ENCODE measurements at places on chromosomes 5 and 9.

DNA sequence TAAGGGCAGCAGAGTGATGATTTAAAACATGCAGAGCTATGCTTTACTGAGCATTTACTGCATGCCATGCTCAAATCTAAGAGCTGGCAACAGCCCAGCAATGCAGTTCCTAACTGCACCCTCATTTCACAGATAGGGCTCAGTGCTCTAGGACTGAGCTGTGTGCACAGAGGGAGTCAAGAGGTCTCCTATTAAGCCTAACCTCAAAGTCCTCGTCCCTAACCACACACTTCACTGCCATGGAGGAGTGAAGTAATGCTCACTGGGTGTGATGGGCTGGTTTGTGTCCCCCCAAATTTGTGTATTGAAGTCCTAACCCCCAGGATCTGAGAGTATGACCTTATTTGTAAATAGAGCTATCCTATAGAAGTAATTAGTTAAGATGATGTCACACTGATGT is 25.9 kb downstream of the BARX1 start:
- DNase-seq = no peak

DNA sequence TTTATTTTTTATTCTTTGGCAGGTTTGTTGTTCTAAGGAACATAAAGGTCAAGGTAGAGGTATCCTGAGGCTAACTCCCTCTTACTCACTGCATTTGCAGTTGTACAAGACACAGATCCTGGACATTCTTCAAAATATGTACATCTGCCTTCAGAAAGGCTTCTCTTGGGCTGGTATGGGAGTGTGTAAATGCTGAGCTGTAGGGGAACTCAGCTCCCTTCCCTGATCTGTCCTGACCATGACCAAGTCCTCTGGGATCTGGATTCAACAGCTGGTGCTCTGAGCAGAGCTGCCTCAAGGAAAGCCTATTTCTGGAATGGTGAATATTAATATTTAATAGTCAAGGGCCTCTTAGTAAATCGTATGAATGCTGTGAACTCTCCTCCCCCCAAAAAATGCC is 117.4 kb downstream of the PRKACG start:
- DNase-seq = no peak

DNA sequence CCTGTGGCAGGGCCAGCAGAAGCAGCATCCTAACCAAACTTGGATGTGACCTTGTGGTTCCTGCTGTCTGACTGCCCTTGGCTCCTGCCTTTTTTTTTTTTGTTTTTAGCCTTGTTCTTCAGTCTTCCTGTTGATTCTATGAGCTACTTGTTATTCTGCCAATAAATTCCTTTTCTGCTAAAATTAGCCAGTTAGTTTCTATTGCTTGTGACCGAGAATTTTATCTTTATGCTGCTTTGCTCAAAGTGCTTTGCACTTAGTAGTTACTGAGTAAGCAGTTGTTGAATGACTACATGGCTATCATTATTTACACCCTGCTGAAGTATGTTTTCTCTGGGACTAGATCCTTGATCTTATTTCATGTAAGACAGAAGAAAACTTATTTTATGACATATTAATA is 20.8 kb upstream of the ATG10 start:
- DNase-seq = no peak

- DNase-seq = no peak
Observed at GRCh38 chr5:180601591-180602480, 10.5 kb upstream of the SCGB3A1 start.

GRCh38 chr9:111621895-111622480 is 9.1 kb upstream of the DNAJC25 start:
- no peak for DNase-seq

DNA sequence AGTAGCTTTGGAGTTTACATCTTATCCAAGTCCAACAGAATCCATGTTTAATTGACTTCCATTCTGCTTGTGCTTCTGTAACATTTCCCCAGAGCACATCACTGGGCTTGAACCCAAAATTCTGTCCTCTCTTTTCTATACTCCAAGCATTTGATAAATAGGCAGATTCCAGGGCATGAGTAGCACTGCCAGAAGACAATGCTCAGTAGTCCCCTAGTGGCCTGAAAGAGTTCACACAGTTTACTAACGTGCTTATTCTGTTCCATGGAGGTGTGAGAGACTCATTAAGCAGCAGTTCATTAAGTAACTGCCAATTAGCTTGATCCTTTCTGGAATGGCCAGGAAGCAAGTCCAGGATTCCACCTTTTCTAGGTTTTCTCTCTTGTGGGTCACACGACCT is 9.4 kb upstream of the GABRA6 start:
- no peak for DNase-seq

GRCh38 chr5:55290991-55291390 is 16.5 kb downstream of the DHX29 start:
- no peak for DNase-seq

GRCh38 chr5:114780290-114780689 is 389.4 kb downstream of the TRIM36 start:
- no peak for DNase-seq

DNA sequence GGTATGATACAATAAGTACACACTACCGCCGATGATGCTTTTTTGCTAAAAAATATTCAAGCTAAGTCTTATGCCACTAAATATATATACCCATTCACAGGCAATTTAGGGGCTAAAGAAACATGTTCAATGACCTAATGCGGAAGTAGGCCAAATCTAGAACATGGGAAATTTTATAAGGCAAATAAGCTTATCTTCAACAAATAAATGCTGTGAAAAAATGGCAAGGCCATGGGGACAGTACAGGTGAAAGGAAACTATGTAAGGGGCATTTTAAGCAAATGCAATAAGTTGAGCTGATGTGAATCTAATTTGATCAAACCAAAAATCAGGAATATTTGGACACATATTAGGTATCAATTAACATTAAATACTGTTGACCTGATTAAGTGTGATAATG is 339.5 kb upstream of the EDIL3 start:
- DNase-seq = no peak

GRCh38 chr5:57676222-57677098 is 193.8 kb upstream of the ACTBL2 start:
- DNase-seq = no peak

- DNase-seq = no peak
Observed at GRCh38 chr5:4230471-4230785, 634.8 kb downstream of the IRX1 start.

DNA sequence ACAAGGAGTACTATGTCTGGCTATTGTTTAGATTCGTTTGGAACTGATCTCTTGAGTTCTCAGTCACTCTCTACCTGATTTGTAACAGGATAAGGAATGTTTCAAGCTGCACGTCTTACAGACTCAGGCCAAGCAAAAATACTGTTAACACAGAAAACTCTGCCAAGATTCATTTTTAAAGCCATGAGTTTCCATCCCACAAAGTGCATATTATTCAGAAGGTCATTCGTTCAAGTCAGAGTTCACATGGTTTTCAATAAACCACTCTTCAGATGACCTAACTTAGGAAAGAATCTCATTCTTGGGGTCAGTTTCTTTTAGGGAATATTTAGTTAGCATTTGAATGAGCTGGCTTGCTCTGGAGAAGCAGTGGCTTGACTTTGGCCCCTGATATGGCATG is 49.3 kb downstream of the F2R start:
- DNase-seq = peak; percentile 86

- no peak for DNase-seq
Observed at GRCh38 chr5:157303667-157304327, 37.9 kb downstream of the CYFIP2 start.

DNA sequence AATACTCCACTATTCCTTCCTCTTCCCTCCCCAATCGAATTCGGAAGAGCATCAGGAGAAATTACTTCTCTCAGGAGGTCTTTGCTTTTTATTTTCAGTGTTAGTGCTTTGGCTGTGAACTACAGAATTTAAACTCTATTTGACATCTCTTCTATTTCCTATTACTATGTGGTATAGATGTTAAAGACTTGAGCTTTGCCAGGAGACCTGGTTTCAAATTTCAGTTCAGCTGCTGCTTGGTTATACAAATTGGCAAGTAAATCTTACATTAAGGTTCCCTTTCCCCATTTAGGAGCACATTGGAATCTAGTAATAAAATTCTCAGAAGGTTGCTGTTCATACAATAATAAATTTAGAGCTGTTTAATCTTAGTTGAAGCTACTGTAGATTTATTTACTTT is 13.1 kb downstream of the UHRF2 start:
- no peak for DNase-seq

DNA sequence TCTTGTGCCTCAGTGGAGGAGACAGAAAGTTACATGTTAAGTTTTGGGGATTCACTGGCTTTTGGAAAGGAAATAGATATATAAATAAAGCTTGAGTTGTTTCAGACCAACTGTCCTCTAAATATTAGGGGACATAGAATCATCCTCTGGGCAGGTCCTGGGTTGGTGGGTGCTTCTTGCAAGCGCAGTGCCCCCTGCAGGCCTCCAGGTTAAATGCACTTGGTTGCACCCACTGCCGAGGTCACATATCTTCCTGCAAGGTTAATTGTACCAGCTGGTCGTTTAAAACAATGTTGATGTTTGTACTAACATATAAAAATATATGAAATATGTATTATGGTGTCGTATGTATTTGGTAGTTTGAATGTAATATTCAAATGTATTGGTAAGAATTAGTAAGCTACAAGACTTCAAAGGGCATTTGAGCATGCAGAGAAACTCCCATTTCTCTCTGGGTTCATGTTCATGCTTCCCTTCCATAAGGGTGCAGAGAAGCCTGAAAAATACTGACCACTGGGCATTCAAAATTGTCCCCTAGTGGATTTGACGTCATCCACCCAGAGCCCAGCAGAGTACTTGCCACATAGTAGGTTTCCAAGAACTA is 87.0 kb downstream of the ZNF618 start:
- DNase-seq = no peak

GRCh38 chr9:87874304-87874623 is 8.4 kb upstream of the SPATA31E1 start:
- DNase-seq = no peak

DNA sequence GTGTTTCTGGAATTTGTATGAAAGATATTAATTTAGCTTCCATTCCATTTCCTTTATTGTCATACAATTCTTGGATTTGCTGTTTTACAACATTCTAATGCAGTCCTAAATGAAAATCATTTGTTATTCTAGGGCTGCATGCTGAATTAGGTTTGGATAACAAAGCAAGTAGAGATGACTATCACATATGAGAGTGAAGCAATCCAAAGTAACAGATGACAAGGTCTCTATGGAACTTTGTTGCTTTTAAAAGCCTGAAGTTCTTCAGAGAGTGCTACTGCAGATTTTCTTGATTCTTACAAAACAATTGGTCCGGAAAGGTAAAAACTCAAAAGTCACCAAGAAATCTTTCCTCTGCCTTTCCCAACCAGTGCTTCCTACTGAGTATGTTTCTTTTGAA is 56.9 kb upstream of the VCAN start:
- no peak for DNase-seq

GRCh38 chr5:40497573-40497972 is 182.1 kb upstream of the PTGER4 start:
- DNase-seq = no peak

DNA sequence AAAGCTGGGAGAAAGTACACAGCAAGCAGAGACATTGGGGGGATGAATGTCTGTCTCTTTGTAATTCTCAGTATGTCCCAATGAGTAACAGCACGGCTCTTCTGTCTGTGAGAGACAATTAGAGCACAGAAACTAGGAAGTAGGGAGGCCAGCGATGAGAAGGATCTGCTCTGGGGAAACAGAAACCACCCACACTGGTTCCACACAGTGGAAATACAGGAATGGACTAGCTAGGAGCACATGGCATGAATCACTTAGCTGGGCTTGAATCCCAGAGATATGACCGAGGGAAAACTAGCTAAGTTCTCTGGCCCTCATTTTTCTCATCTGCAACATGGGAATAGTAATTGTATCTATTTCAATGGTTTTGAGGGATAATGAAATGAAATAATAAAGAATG is 895.9 kb downstream of the TLE4 start:
- DNase-seq = no peak

- no peak for DNase-seq
Observed at GRCh38 chr5:116404792-116405191, 169.8 kb downstream of the SEMA6A start.

- DNase-seq = no peak
Observed at GRCh38 chr9:118422508-118422907, 718.3 kb downstream of the TLR4 start.

GRCh38 chr5:176575488-176576422 is 26.6 kb downstream of the CDHR2 start:
- DNase-seq = no peak

DNA sequence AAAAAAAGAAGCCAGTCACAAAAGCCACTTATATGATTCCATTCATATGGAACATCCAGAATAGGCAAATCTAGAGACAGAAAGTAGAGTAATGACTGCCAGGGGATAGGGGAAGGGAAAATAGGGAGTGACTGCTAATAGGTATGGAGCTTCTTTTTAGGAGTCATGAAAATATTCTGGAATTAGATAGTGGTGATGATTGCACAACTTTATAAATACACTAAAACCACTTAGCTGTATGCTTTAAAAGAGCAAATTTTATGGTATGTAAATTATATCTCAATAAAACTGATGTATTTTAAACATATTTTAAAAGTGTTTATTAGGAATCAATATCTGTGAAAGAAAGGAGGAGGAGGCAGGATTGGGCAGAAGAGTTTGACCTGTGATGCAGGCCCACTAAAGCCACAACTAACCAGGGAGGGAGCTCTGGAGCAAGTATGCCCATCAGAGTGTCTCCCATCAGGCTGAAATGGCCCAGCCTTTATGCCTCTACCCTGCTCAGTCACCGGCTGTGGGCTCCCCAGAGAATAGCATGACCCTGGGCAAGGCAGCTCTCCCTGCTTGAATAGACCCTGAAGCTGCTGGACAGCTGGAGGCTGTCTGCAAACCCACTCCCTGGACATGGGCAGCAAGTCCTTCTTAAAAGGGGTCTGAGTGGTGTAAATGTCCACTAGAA is 96.0 kb upstream of the SLC44A1 start:
- DNase-seq = no peak

GRCh38 chr5:5332287-5332686 is 90.2 kb upstream of the ICE1 start:
- no peak for DNase-seq

GRCh38 chr5:115366223-115366622 is 69.8 kb upstream of the CCDC112 start:
- DNase-seq = peak; percentile 79

DNA sequence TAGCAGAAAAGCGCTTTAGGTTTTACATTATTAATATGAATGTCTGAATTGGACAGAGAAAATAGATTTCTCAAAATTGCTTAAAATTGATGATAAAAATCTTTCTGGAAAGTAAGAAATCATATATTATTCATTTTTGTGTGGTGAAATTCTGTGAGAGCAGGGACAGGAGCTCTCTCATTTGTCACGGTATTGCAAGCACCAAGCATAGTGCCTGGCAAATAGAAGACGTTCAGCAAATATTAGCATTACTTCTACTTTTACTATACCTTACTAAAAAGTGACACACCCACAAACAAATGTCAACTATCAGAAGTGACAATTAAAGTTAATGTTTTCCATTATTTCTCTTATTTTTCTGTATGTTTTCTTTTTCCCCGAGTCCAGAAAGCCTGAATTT is 69.1 kb downstream of the XRCC4 start:
- no peak for DNase-seq

All from BJ (cell line).